Suppressor macrophage treated with lipopolysaccharide for 4 hours (primary cell): ENCODE measurements at places on chromosomes 6 and 20.

DNA sequence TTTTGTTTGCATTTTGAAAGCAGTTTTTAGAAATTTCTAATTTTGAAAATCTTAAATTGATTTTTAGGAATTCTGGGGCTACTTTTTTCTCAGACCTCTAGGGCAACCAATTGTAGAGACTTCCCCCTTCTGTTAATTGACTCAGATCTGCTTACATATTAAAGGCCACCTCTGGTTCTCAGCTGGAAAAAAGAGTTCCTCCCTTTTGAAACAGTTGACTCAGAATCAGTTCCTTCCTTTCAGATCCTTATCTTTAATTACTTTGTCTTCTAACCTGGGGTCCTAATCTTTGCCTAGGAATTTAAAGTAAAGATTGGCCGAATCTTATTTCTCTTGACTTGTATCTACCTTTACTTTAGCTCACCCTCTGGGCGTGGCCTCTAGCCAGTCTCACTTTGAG lies 146.8 kb downstream of the LAMA2 start:
- no peak for DNase-seq

DNA sequence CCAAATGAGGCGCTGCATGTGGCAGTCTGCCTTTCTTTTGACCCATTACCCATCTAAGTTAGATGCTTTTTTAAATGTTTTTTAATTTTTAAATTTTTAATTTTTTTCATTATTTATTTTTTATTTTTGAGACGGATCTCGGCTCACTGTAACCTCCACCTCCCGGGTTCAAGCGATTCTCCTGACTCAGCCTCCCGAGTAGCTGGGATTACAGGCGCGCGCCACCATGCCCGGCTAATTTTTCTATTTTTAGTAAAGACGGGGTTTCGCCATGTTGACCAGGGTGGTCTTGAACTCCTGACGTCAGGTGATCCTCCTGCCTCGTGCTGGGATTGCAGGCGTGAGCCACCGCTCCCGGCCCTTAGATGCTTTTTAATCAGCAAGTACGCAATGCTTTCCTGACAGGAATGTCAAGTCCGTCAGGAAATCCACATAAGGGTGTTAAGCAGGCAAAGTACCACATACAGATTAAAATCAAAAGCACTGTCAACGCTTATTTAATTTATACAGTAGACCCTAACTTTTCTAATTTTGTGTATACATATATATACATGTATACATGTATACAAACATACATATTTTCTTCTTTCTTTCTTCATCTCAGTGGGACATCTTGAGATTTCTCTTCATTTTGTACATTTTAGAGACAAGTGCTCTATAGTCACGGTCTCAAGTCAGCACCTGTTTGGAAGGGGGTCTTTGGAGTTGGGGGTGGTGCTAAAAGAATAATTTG lies 995 bp upstream of the GSTA4 start:
- DNase-seq: peak; percentile 54

DNA sequence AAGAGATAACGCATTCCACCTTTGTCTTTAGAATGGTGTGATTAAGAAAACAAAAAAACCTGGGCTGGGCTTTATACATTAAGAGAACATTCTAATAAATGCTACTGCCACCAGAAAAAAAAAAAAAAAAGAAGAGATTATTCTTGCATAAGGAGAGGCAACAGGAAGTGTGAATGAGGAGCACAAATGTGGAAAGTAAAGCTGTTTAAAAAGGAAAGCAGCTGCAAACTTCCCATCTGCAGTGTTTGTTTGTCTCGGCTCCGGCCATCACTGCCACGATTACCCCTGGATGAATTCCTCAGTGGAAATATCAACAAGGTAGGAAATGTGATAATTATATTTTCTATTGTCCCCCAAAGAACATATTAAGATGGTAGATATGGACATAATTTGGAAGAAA lies 223.9 kb downstream of the PHF3 start:
- DNase-seq: peak; percentile 29

DNA sequence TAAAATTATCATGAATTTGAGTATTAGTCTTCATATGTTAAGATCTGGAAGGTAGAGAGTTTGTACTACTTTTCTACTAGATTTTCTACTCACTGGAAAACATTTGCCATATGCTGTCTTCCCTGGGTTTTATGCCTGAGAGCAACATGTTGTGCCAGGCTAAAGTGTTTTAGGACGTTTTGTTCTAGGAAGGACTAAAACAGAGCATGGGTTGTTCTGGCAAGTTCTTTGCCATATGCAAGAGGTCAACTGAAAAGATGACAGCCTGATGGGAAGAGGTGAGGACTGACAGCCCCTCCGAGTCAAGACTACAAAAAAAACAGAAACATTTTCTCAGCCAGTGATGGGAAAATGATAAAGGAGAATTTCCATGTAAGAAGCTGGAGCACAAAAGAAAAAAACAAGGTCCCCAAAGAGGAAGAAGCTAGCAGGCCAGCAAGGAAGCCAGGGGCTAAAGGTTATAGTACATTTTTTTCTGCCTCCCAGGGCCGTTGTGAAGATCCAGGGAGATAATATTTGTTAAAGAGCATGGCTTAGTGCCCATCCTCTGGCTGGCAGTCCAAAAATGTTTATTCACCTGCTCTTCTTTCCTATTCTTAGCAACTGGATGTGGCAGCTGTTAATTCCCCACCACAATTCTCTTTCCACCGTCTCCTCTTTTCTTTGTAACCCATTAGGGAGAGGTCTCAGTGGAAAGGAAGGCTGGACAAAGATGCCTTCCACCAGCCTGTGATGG lies 7.8 kb downstream of the SCGN start:
- no peak for DNase-seq

DNA sequence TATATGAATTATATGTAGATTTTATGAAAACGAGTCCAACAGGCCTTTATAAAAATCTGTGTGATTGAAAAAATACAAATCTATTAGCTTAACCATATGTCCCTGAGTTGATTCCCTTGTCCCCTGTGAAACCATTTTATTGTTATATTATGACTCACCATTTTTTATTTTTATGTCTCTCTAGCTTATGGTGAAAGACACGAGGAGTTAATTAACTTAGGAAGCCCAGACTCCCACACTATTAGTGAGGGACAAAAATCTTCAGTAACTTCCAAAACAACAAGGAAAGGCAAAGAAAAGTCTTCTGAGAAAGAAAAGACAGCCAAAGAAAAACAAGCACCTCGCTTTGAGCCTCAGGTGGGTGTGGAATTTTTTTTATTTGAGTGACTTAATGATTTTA lies 183.1 kb downstream of the ADGB start:
- no peak for DNase-seq

- DNase-seq: no peak
Observed at GRCh38 chr6:3308106-3308505, 49.4 kb downstream of the PSMG4 start.

DNA sequence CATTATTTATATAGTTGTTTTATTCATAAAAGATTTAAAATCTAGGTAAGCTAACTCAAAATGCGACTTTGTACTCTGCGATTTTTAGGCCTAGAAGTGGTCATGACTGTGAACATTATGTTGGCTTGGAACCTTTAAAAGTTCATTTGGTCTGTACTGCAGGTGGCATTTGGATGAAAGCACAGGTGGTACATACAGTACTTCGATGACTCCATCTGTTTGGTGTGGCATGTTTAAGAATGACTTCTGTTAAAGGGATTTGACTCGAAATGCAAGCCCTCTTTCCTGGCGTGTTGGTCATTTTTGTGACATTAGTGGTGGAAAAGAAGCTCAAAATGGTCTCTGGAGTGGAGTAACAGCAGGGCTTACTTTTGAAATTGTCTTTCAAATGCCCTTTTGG lies 118.1 kb downstream of the UST start:
- no peak for DNase-seq

- no peak for DNase-seq
Observed at GRCh38 chr6:125584468-125584939, 164.9 kb upstream of the HEY2 start.
